ENCODE measurements at places on chromosomes 4 and X.
A peak's percentile ranks its signal among the peaks of the same experiment; 100 is the strongest.

DNA sequence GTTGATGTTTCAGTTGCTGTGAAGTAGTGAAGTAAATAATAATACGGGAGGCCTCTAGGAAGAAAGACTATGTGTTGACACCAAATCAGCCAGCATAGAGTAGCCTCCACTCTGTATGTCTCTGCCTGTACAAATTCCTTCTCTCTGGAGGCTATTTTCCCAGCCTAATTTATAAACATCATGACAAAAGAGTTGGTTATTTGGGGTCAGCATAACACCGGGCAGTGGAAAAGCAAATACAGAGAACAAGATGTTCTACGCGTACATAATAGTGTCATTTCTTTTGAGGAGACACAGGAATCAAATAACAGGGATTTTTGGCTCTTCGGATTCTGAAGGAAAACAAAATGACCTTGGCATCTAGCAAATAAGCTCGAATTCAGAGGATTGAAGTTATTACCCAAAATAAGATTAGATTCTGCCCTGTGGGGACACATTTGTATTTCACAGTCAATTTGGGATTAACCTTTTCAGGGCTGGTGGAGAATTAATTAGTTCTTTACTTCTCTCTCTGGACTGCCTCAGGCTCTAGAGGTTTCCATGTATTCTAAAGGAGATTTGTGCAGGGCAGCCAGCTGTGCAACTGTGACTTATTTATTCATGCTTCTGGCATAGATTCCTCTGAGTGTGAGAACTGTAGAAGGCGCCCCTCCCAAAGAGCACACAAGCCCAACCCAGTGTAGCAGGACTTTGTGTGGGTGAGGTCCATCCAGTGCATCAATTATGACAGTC, 14.1 kb upstream of the SYTL4 start:
- peak; percentile 36 for DNase-seq

DNA sequence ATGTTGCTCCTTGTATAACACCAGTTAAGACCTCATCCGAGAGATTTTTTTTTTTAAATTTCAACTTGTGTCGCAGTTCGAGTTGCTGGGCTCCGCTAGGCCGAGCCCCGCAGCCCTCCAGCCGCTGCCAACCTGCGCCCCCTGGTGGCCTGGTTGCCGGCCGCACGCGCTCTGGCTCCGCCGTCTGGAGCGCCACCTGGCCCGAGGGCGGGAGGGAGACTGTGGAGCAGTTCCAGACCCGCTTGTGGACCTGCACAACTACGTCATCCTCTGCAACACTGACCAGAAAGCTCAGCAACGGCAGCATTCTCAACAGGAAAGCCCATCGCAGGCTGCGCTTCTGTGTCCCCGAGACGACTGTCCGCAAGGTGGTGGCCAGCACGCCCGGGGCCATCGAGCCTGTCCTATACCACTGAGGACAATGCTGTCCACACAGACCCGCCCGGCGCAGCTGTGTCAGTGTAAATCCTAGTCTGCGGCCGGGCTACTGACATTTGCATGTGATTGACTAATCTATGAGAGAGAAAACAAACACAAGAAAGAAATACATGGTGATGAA, 39.1 kb downstream of the ARL9 start:
- DNase-seq, result peak; percentile 29

DNA sequence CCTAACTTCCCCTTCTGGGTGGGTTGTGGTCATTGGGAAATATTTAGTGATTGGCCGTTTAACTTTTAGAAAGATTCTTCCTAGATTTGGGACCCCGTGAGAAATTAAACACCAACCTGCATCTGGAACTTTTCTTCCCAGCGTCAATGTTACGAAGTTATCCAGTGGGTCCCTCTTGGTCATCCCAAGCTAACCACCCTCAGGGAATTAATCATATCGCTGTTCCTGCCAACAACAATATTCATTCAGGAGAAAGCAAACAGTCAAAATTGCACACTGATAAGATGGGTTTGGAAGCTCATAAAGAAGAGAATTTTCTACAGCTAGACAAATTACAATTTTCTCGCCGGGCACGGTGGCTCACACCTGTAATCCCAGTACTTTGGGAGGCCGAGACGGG, 121.2 kb upstream of the STX18 start:
- DNase-seq, result no peak

- DNase-seq, result no peak
Measured at GRCh38 chr4:105343146-105343931, 130.5 kb downstream of the PPA2 start.

- DNase-seq, result no peak
Measured at GRCh38 chrX:9153300-9153699, 119.4 kb upstream of the FAM9B start.

DNA sequence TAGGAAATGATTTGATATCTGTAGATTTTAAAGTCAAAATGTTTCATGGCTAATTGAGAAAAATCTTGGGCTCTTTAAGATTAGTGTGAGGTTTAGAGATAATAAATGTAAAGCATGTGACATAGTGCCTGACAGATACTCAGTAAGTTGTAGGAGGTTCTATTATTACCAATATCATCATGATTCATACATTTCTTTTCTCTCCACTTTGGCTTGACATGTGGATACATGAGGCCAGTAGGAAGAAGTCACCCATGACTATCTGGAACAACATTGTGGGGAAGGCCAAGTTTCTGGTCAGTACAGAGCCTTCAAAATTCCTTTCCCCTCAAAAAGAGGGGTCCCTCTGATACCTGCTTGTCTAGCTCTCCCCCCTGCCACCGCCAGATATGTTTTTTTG, 91.2 kb upstream of the SORBS2 start:
- no peak for DNase-seq

GRCh38 chr4:38058151-38058550, 98.0 kb downstream of the PTTG2 start:
- no peak for DNase-seq
